ENCODE measurements at places on chromosomes 13 and 19.

DNA sequence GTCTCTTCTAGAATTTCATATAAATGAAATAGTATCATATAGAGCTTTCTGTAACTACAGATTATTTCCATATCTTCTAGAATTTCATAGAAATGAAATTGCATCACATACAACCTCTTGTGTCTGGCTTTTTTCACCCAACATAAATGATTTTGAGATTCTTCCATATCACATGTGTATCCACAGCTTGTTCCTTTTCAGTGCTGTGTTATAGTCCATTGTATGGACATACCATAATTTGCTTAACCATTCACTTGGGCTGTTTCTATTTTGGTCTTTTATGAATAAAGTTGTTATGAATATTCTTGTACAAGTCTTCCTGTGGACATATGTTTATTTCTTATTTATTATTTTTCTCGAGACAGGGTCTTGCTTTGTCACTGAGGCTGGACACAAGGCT, 11.7 kb downstream of the TPRX1 start:
- DNase-seq, result no peak

DNA sequence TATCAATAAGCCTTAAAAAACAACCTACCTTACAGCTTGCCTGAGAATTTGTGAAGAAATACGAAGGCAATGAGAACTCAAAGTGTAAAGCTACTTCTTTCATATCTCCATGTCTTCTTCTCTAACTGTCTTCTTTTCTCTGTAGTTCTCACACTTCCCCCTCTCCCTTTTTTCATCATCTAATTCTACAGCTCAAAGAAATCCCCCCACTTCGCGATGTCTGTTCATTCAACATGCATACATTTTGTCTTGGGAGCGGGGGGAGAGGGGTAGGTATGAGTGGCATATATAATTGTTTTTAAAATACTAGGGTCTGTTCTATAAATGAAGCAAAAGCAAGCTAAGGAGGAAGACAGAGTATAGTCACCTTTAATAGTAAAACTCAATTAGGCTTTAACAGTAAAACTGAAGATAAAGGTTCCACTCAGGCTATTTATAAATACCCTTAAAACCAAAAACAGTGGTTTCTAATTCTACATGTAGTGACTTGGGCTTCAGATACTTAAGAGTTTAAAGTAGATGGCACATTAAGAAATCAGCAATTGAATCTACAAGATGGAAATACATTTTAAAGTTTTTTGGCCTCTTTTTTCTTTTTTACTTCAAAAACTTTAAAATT, 106.9 kb downstream of the KLF12 start:
- no peak for DNase-seq

- peak; percentile 92 for DNase-seq
These were observed 948.8 kb upstream of the SLC10A2 start for GRCh38 chr13:104014803-104015645.

DNA sequence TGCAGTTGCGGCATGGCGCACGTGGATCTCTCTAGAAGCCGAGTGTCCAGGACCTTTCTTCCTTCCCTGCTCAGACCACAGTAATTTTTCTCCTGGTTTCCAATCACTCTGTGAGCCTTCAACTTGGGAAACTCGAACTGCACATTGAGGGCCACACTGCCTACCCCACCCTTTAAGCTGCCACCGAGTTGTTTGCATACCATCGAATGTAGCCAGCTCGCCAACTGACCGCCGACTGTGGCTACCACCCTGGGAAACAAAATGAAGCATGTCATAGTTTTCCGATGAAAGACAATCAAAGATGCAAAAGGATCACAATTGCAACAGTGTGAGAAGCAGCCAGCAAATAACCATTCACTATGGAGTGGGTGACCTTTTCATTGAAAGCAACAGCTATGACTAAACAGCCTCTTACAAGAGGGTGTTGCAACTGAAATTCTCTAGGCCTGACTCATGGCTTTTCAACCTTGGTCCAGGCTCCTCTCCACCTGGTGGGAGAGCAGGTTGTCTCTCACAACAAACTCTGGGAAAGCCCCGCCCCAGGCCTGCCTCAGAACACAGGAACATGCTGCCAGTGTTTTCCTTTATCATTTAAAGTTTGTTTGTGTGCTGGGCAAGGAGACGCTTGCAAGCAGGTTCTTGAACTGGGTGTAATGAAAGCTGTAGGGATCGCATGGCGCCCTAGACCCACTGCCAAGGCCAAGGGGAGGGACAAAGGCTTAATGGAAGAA, 141.7 kb upstream of the SERP2 start:
- peak; percentile 92 for DNase-seq

GRCh38 chr19:2054763-2055162, 3.7 kb upstream of the MKNK2 start:
- no peak for DNase-seq

GRCh38 chr13:27038323-27038722, 133.3 kb downstream of the USP12 start:
- peak; percentile 32 for DNase-seq

GRCh38 chr13:50158385-50159165, 143.3 kb downstream of the KCNRG start:
- no peak for DNase-seq

- DNase-seq, result no peak
These were observed 23.8 kb downstream of the ZSWIM9 start for GRCh38 chr19:48194041-48194843.

GRCh38 chr19:5738423-5738822, 18.0 kb downstream of the CATSPERD start:
- no peak for DNase-seq

GRCh38 chr19:11586331-11586730, 8.9 kb upstream of the ACP5 start:
- DNase-seq, result no peak

- DNase-seq, result no peak
These were observed 9.9 kb upstream of the SULT2A1 start for GRCh38 chr19:47896019-47896418.

- peak; percentile 76 for DNase-seq
These were observed 256.9 kb downstream of the SPRY2 start for GRCh38 chr13:80083853-80084676.

DNA sequence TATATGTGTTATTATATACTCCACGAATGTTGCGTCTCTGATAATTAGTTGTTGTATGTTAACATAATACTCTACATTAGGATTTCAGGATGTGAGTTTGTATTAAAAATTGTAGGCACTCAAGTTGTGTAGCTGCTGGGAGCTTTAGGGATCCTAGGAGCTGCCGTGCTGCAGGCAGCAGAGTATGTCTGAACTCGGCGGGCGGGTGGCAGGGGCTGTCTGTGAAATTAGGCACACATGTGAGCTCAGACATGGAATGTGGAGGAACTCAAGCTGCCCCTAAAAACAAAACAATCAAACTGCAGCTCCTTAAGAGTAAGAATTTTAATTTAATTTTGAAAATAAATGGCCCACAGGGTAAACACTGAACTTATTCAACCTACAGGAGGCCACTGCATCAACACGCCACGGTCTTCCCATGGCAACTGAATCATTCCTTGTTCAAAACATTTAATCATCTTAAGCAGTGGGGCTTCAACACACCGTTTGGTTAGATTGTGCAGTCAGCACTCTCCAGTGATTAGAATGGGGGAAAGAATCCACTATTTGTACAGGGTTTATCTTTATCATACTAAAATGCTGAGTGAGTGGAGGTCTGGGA, 22.7 kb downstream of the SERTM1 start:
- DNase-seq, result no peak

- DNase-seq, result no peak
These were observed 5.1 kb downstream of the POU4F1 start for GRCh38 chr13:78598116-78598781.

- no peak for DNase-seq
These were observed 27.5 kb upstream of the SERPINE3 start for GRCh38 chr13:51311957-51312520.

GRCh38 chr19:892243-892893, 619 bp downstream of the MED16 start:
- no peak for DNase-seq

- DNase-seq, result peak; percentile 44
These were observed 58.1 kb downstream of the TRPC4 start for GRCh38 chr13:37811441-37811840.

- no peak for DNase-seq
These were observed 3.7 kb upstream of the DOCK9 start for GRCh38 chr13:98981369-98982080.

GRCh38 chr13:34425327-34425949, 516.6 kb upstream of the NBEA start:
- no peak for DNase-seq

DNA sequence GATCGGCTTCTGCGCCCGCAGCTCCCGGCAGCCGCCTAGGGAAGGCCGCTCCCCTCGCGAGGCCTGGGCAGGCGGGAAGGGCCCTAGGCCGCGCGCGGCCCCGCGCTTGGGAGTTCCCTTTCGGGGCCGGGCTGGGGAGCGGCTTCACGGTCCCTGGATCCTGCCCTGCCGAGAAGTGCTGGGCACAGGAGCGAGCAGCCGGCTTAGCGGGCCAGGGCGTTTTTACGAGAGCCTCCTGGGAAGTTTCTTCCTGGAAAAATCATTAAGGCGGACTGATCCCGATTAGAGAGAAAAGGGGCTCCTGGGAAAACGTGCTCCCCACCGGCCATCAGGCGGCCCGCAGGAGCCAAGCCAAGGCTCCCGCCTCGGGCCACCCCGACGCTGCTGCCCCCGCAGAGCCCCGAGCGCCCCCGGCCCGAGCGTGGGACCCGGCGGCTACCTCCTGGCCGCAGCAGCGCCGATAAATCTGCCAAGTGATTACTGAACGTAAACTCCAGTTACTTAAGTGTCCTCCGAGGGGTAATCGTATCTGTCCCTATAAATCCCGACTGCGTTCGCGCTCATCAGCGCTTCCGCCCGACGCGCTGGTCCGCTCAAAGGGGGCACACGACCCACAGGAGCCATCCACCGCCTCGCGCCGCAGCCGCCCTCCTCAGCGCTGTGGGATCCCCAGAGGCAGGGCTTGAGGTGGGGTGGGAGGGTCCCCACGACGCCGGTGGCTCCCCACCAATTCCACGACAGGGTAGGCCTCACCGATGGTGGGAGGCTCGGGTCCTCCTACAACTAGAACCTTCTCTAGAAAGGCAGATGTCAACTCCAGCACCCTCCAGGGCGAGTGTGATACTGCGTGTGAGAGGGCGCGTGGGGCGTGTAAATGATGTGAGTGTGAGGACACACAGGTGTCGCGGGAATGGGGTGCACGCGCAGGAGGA, 2.8 kb downstream of the ZIC5 start:
- DNase-seq, result no peak

DNA sequence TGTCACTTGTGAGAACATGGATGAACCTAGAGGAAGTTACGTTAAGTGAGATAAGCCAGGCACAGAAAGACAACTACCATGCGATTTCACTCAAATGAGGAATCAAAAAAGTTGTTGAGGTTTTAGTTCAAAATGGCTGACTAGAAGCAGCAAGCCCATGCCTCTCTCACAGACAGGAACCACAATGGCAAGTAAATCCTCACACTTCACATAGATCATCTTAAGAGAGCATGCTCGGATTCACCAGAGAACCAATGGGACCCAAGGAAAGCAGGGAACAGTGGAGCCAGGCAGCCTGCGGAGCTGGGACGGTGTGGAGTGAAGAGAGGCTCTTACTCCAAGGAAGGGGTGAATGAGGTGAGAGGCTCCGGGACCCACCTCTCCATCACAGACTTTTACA, 581.0 kb downstream of the UQCRFS1 start:
- no peak for DNase-seq

DNA sequence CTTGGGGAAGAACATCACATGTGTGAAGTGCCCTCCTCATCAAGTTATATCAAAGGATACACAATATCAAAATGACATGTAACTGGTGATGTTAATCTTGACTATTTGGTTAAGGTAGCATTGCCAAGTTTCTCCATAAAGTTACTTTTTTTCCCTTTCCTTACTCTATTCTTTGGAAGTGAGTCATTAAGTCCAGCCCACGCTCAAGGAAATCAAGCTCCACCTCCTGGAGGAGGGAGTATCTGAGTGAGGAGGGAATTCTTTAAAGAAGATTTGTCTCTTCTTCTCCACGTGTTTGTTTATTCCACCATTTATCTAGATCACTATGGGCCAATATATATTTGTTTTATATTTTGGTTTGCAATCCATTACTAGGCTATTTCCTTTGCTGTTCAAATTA, 33.6 kb upstream of the FNDC3A start:
- peak; percentile 28 for DNase-seq

DNA sequence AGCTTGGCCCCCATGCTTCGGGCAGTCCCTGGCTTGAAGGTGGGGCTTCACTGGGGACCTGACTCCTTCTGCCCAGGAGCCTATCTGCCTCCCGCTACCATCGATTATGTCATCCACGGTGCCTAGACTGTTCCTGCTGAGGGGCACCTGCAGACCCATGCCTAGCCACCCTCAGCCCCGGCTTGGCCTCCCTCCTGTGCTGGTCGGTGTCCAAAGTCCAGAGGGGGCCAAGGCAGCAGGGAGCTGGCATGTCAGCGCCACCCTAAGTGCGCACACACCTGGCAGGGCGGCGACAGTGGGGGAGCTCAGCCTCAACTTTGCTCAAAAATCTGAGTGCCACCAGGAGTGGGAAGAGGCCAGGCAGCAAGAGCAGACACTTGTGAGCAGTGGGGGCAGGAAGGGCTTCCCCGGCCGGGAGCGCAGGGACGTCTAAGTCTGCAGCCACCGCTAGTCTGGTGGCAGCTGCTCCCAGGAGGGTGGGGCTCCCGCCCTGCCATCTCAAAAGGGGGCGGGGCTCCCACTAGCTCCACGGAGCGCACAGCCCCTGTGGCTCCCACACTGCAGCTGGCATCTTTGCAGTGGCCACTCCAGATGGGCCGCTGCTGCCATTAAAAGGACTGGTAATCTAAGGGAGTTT, 13.5 kb upstream of the URAD start:
- DNase-seq, result no peak

DNA sequence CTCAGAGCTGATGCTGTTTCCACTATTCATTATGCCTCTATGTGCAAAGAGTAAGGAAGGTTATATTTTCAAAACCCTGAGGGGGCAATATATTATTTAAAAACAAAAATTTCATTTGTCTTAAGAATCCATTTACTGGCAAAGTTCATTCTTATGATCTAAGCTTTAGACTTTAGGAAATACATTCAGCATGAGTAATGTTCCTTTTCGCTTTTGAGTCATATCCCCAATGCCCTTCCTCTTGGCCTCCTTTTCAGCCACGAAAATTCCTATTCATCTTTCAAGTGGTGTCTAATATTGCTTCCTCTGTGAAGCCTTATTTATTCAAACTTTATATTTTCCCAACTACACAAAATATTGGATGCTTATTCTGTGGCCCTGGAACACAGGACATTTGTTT, 1317.0 kb downstream of the PCDH9 start:
- DNase-seq, result peak; percentile 67

DNA sequence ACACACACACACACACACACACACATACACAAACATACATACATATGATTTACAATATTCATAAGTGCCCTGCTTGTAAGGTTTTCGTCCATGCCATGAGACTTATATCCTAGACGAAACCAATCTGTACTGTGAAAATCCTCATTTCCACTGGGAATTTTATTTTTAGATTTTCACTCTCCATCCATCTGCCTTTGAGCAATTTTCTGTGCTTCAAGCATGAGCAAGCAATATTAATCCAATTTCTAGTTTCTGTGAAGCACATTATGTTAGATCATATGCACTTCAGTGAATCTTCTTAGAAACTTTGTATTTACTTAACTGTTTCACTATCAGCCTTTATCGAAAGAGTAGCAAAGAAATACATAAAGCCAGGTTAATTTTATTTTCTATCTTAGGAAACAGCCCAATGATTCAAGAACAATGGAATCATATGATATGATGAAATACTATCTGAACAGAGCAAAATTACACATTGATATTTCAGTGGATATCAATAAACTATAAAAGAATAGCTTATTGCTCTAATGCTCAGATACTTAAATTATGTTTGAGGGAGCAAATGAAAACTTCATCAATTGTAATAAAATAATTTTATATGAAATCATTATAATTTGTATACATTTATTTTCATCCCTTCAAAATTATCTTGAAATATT, 1100.7 kb upstream of the MIR17HG start:
- DNase-seq, result no peak

- peak; percentile 54 for DNase-seq
These were observed 33.0 kb downstream of the UGGT2 start for GRCh38 chr13:96020155-96020575.
